Activated naive CD4-positive, alpha-beta T cell treated with anti-CD3 and anti-CD28 coated beads for 36 hours (primary cell): ENCODE measurements at places on chromosomes 1 and 21.

DNA sequence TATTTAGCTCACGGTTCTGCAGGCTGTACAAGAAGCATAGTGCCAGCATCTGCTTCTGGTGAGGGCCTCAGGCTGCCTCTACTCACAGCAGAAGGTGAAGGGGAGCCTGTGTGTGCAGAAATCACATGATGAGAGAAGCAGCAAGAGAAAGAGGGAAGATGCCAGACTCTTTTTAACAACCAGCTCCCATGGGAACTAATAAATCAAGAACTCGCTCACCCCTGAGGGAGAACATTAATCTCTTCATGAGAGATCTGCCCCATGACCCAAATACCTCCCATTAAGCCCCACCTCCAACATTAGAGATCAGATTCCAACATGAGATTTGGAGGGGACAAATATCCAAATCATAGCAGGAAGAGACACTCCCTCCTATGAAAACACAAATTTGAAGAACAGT, 74.1 kb downstream of the OLFML2B start:
- H3K36me3 ChIP-seq: peaks cover 22% of the 10 kb centered on the region
- DNase-seq: no peak
- H3K4me3 ChIP-seq: no peak overlapping the region
- no peaks in the 10 kb centered on the region for H3K27me3 ChIP-seq

- DNase-seq: no peak
- no peak overlapping the region for H3K27ac ChIP-seq
- peaks cover 34% of the 10 kb centered on the region for H3K36me3 ChIP-seq
- no peaks in the 10 kb centered on the region for H3K4me1 ChIP-seq
Measured at GRCh38 chr1:160227034-160227433, 21.9 kb downstream of the PEA15 start.

- no peak for DNase-seq
- no peak overlapping the region for H3K27ac ChIP-seq
- peaks cover 12% of the 10 kb centered on the region for H3K36me3 ChIP-seq
- H3K27me3 ChIP-seq: no peaks in the 10 kb centered on the region
- no peaks in the 10 kb centered on the region for H3K4me1 ChIP-seq
- H3K4me3 ChIP-seq: no peak overlapping the region
Measured at GRCh38 chr1:10599194-10599861, 124.6 kb downstream of the PEX14 start.

DNA sequence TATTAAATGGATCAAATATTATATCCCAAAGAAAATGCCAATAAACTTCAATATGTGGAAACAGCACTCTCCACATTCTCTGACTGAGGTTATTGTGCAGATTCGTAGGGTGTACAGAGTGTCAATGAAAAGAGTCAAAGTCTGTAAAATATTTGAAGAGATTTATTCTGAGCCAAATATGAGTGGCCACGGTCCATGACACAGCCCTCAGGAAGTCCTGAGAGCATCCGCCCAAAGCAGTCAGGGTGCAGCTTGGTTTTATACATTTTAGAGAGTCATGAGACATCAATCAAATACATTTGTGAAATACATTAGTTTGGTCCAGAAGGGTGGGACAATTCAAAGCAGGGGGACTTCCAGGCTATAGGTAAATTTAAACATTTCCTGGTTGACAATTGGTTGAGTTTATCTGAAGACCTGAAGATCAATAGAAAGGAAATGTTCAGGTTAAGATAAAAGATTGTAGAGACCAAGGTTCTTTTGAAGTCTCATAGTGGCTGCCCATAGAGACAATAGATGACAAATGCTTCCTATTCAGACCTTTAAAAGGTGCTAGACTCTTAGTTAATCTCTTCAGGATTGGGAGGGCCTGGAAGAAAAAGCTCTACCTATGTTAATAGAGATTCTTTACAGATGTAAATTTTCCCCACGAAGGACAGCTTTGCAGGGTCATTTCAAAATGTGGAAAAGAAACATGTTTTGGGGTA, 569.5 kb downstream of the MATN1 start:
- no peak overlapping the region for H3K4me3 ChIP-seq
- no peaks in the 10 kb centered on the region for H3K4me1 ChIP-seq
- peaks cover 5% of the 10 kb centered on the region for H3K27me3 ChIP-seq
- no peak for DNase-seq
- no peaks in the 10 kb centered on the region for H3K36me3 ChIP-seq

DNA sequence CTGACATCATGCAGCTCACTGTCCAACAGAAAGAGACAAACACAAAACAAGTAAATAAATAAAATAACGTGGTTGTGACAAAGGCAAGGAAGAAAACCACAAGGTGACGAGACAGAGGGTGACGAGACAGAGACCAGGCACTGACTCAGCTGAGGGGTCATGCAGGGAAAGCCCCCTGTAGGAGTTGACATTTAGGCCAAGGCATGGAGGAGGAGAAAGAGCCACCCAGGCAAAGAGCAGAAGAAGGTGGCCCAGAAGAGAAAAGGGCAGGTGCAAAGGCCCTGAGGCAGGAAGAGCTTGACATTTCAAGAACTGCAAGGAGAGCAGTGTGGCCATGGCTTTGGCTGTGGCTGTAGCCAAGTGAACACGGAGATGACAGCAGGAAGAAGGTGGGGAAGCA, 65.1 kb upstream of the ID3 start:
- H3K4me3 ChIP-seq: no peak overlapping the region
- H3K27me3 ChIP-seq: no peaks in the 10 kb centered on the region
- H3K36me3 ChIP-seq: no peaks in the 10 kb centered on the region
- peaks cover 77% of the 10 kb centered on the region for H3K4me1 ChIP-seq

- no peak overlapping the region for H3K4me3 ChIP-seq
- no peak overlapping the region for H3K27ac ChIP-seq
- peaks cover 32% of the 10 kb centered on the region for H3K36me3 ChIP-seq
- no peak for DNase-seq
- H3K27me3 ChIP-seq: no peaks in the 10 kb centered on the region
- H3K4me1 ChIP-seq: peaks cover 2% of the 10 kb centered on the region
Measured at GRCh38 chr1:55087439-55087838, 48.1 kb downstream of the PCSK9 start.

GRCh38 chr1:232664844-232665777, 35.2 kb upstream of the SIPA1L2 start:
- peaks cover 2% of the 10 kb centered on the region for H3K27me3 ChIP-seq
- no peak overlapping the region for H3K4me3 ChIP-seq
- H3K27ac ChIP-seq: no peak overlapping the region

DNA sequence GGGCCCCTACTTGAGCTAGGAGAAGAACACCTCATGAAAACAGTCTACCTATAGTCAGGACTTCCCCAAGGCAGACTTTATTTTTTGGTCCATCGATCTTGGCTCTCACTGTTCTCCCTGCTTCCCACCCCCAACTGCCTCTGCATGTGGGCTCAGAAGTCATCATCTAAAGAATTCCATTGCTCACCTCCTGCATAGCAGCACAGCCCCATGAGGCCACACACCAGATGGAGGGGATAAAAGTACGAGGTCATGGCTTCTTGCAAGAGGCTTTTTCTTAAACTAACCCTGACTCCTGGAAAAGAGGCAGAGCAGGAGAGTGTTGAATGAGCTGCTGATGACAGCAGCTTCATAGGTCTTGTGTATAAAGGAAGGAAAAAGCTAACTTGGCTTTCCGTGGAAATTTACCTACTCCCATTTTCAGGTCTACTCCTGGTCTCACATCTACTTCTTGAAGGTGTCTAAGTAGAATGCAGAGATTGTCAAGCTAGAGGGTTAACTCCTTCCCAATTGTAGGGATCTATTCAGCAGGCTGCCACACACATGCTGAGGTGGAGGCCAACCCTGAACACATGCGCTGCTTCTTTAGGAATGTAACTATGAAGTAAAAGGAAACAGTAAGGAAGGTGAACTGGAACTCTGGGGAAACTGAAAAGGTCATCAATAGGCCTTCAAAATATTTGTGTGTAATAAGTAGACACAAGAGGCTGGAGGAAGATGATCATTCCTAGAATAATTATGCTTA, 18.7 kb downstream of the WNT2B start:
- H3K27me3 ChIP-seq: no peaks in the 10 kb centered on the region
- H3K36me3 ChIP-seq: peaks cover 2% of the 10 kb centered on the region
- no peaks in the 10 kb centered on the region for H3K4me1 ChIP-seq

GRCh38 chr1:233066087-233066486, 115.7 kb downstream of the NTPCR start:
- no peaks in the 10 kb centered on the region for H3K4me1 ChIP-seq
- peaks cover 25% of the 10 kb centered on the region for H3K36me3 ChIP-seq
- no peaks in the 10 kb centered on the region for H3K27me3 ChIP-seq

DNA sequence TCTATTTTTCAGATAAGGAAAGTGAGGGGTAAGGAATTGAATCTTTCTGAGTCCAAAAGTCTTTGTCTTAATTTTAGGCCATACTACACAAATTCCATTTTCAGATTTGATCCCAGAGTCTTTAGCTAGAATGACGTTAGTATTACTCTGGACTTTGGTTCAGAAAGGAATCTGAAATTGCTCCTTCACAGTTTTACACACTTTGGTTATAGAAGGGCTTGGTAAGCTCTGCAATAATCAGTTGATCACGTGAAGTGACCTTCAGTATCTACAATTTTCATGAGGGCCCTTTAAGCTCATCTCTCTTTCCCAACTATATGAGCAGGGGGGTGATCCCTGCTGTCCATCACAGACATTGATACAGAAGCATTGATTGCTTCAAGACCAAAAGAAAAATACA, 103.4 kb upstream of the ESRRG start:
- no peaks in the 10 kb centered on the region for H3K4me1 ChIP-seq
- H3K27me3 ChIP-seq: no peaks in the 10 kb centered on the region
- no peak for DNase-seq
- no peak overlapping the region for H3K27ac ChIP-seq

DNA sequence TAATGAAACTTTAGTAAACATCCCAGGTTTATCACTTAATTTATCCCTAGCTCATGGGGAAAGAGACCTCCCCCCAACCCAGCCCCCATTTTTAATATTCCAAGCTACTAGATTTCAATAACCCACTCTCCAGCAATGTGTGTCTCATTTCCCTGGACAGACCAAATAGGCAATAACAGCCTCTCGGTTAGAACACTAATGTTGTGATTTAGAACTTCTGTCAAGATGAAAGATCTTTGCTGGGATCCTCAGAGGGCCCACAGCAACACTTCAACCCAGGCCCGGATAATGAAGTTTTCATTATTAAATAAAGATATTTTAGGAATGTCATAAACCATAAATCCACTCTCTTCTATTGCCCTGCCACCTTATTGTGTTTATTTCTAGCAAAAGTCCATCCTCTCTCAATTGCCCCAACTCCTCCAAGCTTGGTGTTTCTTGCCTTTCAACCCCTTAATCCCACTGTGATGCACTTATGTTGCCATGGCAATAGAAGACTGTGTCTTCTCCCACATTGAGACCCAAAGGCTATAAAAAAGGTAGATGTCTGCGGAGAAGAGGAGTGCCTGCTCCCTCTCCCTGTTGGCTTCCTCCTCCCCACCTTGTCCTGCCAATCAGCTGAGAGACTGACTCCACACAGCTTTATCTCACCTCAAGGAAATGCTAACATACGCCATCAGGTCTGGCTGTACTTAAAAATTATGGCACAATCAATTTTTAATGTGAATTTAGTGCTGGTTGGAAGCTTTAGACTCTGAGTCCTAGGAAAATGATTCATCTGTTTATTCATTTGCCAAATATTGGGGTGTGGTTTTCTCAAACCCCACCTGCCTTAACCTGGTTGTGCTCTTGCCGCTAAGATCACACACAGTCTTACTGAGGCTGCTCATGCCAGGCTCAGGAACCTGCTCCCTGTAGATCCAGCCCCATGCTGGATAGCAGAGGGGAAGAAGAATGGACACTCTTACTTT, 258.3 kb upstream of the CAMK1G start:
- H3K27me3 ChIP-seq: peaks cover 2% of the 10 kb centered on the region
- no peaks in the 10 kb centered on the region for H3K36me3 ChIP-seq
